ENCODE measurements at places on chromosomes 13 and 19.
A peak's percentile ranks its signal among the peaks of the same experiment; 100 is the strongest.

- DNase-seq = no peak
Measured at GRCh38 chr13:31765138-31765785, 25.9 kb downstream of the RXFP2 start.

GRCh38 chr13:94550062-94550738, 45.8 kb downstream of the TGDS start:
- DNase-seq = no peak

DNA sequence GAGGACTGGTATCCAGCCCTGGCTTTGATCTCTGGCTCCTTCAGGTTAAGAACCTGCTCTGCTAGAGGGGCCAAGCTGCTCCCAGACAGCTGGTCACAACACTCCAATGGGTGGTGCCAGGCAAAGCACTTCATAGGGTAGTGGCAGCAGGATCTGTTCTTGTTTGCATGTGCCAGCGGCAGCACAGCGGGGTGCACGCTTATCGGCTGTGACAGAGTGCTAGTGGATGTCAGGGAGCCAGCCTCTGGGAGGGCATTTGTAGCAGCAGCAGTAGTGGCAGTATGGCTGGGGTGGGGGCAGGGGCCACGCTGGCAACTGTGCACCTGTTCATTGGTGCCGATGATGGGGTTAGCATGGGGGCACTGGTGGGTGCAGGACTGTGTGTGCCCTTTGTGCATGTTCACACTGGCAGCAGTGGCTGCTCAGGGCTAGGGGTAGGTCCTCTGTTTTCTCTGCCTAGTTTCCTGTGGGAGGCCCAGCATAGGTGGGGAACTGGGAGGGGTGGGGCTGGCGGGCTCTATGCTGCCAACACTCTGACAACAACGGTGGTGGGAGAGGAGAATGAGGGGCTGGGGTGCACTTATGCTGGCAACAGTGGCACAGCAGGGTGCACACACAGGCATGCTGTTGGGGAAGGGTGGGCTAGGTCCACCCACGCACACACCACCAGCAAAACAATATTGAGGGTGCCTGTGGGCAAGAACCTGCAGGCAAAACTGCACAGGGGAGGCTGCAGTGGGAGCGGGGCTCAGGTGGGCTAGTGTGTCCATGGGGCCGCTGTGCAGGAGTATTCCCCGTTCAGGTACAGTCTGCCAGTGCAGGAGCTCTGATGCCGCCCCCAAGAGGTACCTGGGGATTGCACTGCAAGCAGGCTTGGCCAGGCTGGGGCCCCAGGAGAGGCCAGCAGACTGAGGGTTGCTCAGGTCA, 19.3 kb downstream of the AP1M1 start:
- DNase-seq = no peak

- peak; percentile 82 for DNase-seq
Measured at GRCh38 chr13:46052319-46053161, at the start of gene ZC3H13. TSS of gene ZC3H13 (minus strand) at chr13:46052746. CDS start at chr13:46045507, 7,239 bp downstream.

DNA sequence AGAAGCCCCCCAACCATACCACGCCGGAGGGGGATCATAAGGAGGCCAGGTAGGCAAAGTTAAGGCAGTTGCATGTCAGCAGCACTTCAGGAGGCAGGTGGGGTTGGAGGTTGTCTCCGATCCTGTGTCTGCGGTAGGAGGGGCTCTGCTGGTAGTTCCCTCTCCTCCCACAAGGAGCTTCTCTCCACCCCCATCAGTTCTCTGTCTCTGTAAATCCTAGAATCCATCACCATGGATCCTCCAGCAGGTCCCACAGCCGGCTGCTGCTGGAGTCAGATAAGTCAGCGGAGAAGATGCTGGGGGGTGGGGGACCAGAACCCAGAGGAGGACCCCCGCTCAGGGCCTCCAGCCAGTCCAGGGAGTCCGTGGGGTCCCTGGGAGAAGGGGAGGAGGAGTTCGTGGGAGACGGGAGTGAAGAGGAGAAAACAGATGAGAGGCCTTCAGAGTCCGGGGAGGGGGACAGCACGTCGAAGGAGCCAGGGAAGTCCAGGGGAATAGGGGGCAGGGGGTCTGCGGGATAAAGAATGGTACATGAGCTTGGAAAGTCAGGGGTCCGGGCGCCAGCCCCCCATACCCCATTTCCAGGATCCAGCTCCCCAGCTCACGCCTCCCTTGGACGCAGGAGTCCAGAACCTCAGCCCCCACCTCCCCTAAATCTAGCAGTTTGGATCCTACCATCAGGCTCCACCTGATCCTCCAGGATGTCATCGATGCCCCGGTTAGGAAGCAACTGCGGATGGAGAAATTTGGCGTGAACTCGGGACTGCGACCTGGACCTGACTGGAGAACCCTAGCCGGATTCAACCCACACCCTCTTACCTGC, 6.3 kb downstream of the MAMSTR start:
- DNase-seq = no peak

GRCh38 chr19:11797491-11797890, 832 bp upstream of the ZNF491 start:
- peak; percentile 76 for DNase-seq

DNA sequence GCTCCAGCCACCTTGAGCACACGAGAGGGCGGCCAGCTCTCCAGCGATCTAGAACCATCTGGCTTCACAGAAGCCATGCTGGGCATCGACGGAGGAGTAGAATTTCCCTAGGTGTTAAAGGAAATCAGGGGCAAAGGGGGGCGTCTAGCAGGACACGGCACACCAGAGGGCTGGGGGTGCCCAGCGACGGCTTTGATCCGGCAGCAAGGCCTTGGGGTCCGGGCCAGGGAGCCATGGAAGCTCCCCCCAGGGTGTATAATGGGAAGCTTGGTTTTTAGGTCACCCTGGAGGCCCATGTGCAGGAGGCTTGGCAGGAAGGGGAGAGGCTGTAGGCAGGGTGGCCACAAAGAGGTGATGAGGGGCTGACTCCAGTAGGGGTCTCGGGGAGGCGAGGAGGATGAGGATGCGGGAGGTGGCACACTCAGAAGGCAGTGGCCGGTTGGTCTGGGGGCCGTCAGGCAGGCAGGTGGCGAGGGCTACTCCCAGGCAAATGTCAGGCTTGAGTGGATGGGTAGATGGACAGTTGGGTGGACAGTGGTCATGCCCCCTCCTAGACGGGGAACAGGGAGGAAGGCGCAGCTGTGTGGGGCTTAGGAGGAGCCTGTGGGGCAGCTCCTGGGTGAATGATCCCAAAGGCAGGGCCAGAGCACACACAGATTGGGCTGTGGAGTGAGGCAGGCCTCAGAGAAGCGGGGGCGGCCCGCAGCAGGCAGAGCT, 5.6 kb downstream of the KMT5C start:
- DNase-seq = no peak

- no peak for DNase-seq
Measured at GRCh38 chr13:25196971-25197370, 24.9 kb upstream of the AMER2 start.
